ENCODE measurements at places on chromosomes 2 and 18. TPM values are rescaled to one million over a fixed set of nuclear protein-coding genes. Genes with fewer than 3 reads are reported as not detected.

Gene CCBE1
- total RNA-seq = 69.4 TPM

Gene RAB6C
- not detected for total RNA-seq

Gene ZC3H6
- 5.8 TPM for total RNA-seq

Gene MOCOS
- 5.5 TPM for total RNA-seq

Gene PLB1
- 2.0 TPM for total RNA-seq

Gene MYO3B
- total RNA-seq = 0.17 TPM

Gene TRIM43
- not detected for total RNA-seq

Gene NT5DC4
- total RNA-seq = not detected

Gene MSTN
- total RNA-seq = 0.29 TPM

Gene RESP18
- total RNA-seq = not detected

Gene REG3G
- not detected for total RNA-seq

Gene MPP4
- 0.99 TPM for total RNA-seq

Gene HOXD3
- 0.29 TPM for total RNA-seq

Gene MOGAT1
- total RNA-seq = not detected
